ENCODE measurements at places on chromosomes 1 and 21.

- no peak for DNase-seq
These were observed 68.3 kb upstream of the NR5A2 start for GRCh38 chr1:199959033-199959774.

DNA sequence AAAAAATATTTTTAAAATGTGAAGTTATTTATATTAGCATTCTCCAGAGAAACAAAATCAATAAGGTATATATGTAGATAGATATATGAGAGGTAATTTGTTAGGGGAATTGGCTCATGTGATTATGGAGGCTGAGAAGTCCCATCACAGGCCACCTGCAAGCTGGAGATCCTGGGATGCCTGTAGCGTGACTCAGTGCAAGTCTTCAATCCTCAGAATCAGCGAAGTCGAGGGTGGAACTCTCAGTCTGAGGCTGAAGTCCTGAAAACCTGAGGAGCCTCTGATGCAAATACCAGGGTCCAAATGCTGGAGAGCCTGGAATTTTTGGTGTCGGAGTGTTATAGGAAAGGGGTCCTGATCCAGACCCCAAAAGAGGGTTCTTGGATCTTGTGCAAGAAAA is 658.5 kb downstream of the USP25 start:
- DNase-seq: no peak

GRCh38 chr1:189874715-189875435 is 602.8 kb downstream of the BRINP3 start:
- no peak for DNase-seq

DNA sequence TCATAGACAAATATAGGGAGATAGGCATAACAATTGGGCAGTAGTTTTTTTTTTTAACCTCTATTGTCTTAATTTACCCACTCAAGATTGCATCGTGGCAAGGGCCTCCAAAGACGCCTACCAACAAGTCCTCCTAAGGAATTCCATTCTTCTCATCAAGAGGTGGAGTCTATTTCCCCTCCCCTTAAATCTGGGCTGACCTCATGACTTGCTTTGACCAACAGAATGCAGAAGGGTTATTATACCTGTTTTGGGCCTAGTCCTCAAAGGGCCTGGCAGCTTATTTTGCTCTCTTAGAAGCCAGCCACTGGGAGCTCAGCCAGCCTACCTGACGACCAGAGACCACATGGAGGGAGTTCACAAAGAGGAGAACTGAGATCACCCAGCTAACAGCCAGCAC is 92.3 kb downstream of the COQ8A start:
- no peak for DNase-seq

GRCh38 chr1:172585348-172585747 is 52.4 kb downstream of the SUCO start:
- DNase-seq: no peak

DNA sequence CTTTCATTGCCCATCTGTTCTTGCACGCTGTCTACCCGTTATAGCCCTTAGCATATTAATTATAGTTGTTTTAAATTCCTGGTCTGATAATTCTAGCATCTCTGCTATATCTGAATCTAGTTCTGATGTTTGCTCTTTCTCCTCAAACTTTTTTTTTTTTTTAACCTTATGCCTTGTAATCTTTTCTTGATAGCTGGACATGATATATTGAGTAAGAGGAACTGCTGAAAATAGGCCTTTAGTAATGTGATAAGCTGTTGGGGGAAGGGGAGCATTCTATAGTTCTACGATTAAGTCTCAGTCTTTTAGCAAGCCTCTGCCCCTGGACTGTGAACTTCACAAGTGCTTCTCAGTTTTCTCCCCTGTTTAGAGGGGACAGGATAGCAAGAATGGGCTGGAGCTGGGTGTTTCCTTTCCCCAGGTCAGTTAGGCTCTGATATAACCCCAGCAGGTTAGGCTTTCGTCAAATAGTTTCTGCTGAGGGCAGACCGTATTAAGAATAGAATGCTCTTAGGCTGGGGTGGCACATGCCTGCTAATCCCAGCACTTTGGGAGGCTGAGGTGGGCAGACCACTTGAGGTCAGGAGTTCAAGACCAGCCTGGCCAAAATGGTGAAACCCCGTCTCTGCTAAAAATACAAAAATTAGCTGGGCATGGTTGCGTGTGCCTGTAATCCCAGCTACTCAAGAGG is 62.2 kb downstream of the ZFYVE9 start:
- no peak for DNase-seq

- no peak for DNase-seq
These were observed 3.5 kb downstream of the SIPA1L2 start for GRCh38 chr1:232626452-232626851.

- no peak for DNase-seq
These were observed 101.9 kb upstream of the ACTL8 start for GRCh38 chr1:17653276-17653675.

- no peak for DNase-seq
These were observed 20.7 kb upstream of the IKBKE start for GRCh38 chr1:206449565-206449964.

DNA sequence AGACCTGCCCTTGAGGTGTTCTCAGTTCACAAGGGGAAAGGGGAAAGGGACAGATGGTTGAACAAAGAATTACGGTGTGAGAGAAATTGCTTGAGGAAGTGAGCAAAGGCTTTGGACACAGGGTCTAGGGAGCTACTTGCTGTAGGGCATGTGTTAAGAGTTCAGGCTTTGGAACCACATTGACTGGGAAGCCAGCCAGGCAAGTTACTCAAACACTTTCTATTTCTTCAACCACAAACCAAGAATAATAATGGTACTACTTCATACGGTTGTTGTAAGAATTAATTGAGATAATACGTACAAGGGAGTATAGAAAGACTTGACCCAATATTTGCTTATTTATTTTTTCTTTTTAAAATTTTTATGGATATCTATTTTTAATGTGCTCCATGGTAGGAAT is 26.6 kb downstream of the AK4 start:
- DNase-seq: no peak

DNA sequence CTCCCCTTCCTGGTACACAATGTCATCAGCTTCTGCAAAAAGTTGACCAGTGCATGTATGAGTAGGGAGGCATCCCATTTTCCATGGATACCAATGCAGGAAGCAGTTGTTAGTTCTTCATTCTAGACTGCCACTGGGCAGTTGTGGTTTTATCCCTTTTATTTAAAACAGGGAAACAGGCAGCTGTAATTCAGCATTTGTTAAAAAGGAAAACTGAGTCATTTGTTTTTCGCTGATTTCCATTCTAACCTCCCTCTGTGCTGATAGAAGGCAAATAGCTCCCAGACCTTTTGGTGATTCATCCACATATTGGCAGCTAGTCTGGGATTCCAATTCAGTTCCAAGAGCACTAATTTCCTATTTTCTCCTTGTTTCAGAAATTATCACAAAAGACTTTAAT is 21.1 kb upstream of the ABCA4 start:
- no peak for DNase-seq

All from renal cortex interstitium (tissue), 15 donors.